Cardiac ventricle fibroblast (primary cell): ENCODE measurements at places on chromosomes 13 and 19. TPM values are rescaled to one million over a fixed set of nuclear protein-coding genes. Genes with fewer than 3 reads are reported as not detected.

FSD1 gene
- 0.69 and 4.2 TPM in 2 replicates for total RNA-seq

C2CD4C gene
- not detected in 2 replicates for total RNA-seq

MAP3K10 gene
- total RNA-seq, result 2.8 and 5.2 TPM in 2 replicates

UBE2S gene
- total RNA-seq, result 22.0 and 33.7 TPM in 2 replicates

MICU2 gene
- 44.5 and 51.1 TPM in 2 replicates for total RNA-seq

PRSS57 gene
- not detected in 2 replicates for total RNA-seq

ELSPBP1 gene
- total RNA-seq, result not detected in 2 replicates

TEX101 gene
- total RNA-seq, result not detected in 2 replicates

PSG2 gene
- total RNA-seq, result not detected in 2 replicates

SAFB2 gene
- total RNA-seq, result 16.4 and 19.1 TPM in 2 replicates

FFAR2 gene
- not detected in 2 replicates for total RNA-seq

RNF113B gene
- not detected in 2 replicates for total RNA-seq

GNG7 gene
- 0.69 and 0.88 TPM in 2 replicates for total RNA-seq

SLAIN1 gene
- not detected in 2 replicates for total RNA-seq

FFAR1 gene
- total RNA-seq, result not detected in 2 replicates
